Fibroblast of the aortic adventitia (primary cell): ENCODE measurements at places on chromosomes 5 and 9. TPM values are rescaled to one million over a fixed set of nuclear protein-coding genes. Genes with fewer than 3 reads are reported as not detected.

Gene BNIP1
- total RNA-seq = 10.8 and 20.9 TPM in 2 replicates

Gene MEGF10
- not detected in 2 replicates for total RNA-seq

Gene ARL14EPL
- 0.18 TPM in 1 of 2 replicates, not detected in the other for total RNA-seq

Gene ANKRD31
- total RNA-seq = 0.16 and 0.18 TPM in 2 replicates

Gene PHF24
- total RNA-seq = under 0.01 and 0.16 TPM in 2 replicates

Gene SH3GL2
- total RNA-seq = 0.18 TPM in 1 of 2 replicates, not detected in the other

Gene SPIN1
- total RNA-seq = 92.5 and 135 TPM in 2 replicates

Gene TAF11L13
- not detected in 2 replicates for total RNA-seq

Gene PDE6A
- total RNA-seq = not detected in 2 replicates

Gene KCTD16
- 7.4 and 12.6 TPM in 2 replicates for total RNA-seq

Gene GABRG2
- total RNA-seq = not detected in 2 replicates

Gene SNAPC4
- total RNA-seq = 12.1 and 17.7 TPM in 2 replicates

Gene CEL
- total RNA-seq = 0.27 TPM in 1 of 2 replicates, not detected in the other

Gene IL33
- total RNA-seq = 73.9 and 215 TPM in 2 replicates

Gene RASGRF2
- total RNA-seq = 0.49 and 3.3 TPM in 2 replicates

Gene QRFP
- not detected in 2 replicates for total RNA-seq

Gene HTR1A
- not detected in 2 replicates for total RNA-seq

Gene SLCO4C1
- 0.09 TPM in 1 of 2 replicates, not detected in the other for total RNA-seq

Gene PLEKHG4B
- not detected in 2 replicates for total RNA-seq

Gene NR5A1
- not detected in 2 replicates for total RNA-seq

Gene NOL8
- 36.5 and 70.7 TPM in 2 replicates for total RNA-seq

Gene PCDHA6
- total RNA-seq = 0.27 and 1.3 TPM in 2 replicates

Gene MOB3B
- under 0.01 and 0.25 TPM in 2 replicates for total RNA-seq

Gene MLANA
- not detected in 2 replicates for total RNA-seq

Gene RNF208
- total RNA-seq = 0.45 TPM in 1 of 2 replicates, not detected in the other

Gene C9orf153
- total RNA-seq = 0.41 and 0.45 TPM in 2 replicates

Gene DDX46
- 30.5 and 69.7 TPM in 2 replicates for total RNA-seq

Gene MEF2C
- 23.5 and 38.6 TPM in 2 replicates for total RNA-seq

Gene SV2C
- total RNA-seq = 0.08 TPM in 1 of 2 replicates, not detected in the other

Gene LCN6
- not detected in 2 replicates for total RNA-seq

Gene WHRN
- 2.1 and 3.5 TPM in 2 replicates for total RNA-seq

Gene LCN1
- total RNA-seq = not detected in 2 replicates
